Mucosa of descending colon (tissue), 3 donors: ENCODE measurements at places on chromosomes 16 and 17. TPM values are rescaled to one million over a fixed set of nuclear protein-coding genes. Genes with fewer than 3 reads are reported as not detected.

- peak; percentile 26 for DNase-seq
Observed at GRCh38 chr17:219696-220095, 38.2 kb upstream of the DOC2B start.

Gene ABCC12
- total RNA-seq: not detected

DNA sequence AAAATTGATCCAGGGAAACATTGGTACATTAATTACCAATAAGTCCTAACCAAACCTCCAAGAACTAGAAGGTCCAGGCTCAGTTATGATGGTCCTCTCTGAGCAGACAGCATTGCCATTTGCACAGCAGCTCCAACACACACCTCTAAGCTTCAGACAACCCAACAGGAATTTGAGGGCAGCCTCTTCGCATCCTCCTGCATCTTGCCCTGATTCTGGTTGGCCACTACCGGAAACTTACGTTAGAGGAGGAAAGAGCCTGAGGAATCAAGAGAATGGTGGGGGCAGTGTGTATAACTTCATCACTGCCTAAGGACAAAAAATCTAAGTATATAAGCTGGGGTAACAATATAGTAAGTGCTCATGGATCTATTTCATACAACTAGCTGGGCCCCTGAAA lies 15.7 kb downstream of the FAM117A start:
- DNase-seq: no peak

DNA sequence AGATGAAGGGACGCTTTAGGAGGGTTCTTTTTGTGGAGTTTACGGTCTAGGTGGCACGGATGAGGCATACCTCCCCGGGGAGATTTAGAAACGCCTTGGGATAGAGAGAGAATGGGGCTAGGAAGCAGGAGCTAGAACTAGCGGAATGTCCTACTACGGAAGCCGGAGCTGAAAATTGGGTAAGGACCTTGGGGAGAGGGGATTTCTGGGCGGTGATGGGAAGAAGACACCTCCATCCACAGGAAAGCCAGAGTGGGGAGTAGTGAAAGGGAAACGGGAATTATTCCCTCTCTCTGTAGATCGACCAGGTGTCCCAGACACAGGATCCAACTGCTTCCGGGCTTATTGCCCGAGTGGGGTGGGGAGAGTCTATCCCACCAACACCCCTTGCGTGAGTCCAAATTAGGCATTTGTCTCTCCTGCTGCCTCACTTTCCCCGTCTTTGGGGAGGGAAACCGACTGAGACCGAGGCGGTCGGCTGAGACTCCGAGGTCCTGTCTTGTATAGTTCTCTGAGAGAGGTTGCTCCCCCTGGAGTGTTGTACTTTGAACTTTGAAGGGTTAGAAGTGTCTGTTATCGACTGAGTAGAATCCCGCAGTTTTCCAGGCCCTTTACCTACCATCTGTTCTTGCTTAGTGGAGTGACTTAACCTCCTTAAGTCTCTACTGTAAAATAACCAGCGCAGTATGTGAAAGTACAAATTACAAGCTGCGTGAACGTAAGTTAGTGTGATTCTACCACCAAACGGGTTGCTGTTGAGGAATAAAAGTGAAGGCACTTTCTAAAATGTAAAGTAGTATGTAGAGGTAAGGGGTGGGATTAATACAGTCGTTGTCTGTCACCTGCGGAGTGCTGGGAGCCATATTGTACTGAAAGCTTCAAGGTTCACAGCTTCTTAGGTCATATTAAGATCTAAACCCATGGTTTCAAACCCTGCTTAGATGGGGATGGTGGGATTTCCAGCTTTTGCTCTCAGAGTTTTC lies 1.0 kb downstream of the RSPRY1 start:
- peak; percentile 52 for DNase-seq

- DNase-seq: no peak
Observed at GRCh38 chr16:2022723-2023091, 3.1 kb downstream of the NPW start.

Gene RND2
- total RNA-seq: 0.51 TPM

Gene CLEC18B
- 5.5 TPM for total RNA-seq

Gene HOXB5
- 29.3 TPM for total RNA-seq

Gene CLEC18A
- total RNA-seq: 2.9 TPM

Gene NAGS
- total RNA-seq: 21.4 TPM

- no peak for DNase-seq
Observed at GRCh38 chr16:11004351-11004750, 60.0 kb downstream of the CLEC16A start.

Gene RHBDL1
- 3.0 TPM for total RNA-seq

DNA sequence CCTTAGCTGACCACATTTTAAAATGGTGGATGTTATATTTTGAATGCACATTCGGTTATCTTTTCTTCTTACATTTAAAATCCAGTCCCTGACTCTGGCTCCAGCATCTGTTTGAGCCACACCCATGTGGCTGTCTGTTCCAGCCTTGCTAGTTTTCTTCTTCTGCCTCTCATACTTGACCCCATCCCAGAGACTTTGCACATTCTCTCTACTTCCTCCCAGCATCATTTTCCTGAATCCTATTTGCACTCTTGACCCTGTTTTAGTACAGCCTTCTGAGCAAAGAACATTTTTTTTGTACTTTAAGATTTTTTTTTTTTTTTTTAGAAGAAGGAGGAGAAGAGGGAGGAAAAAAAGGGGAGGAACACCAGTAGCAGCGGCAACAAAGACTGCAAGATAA lies 23.3 kb upstream of the MAF start:
- DNase-seq: no peak

Gene CD300H
- not detected for total RNA-seq

GRCh38 chr16:72122916-72123315 lies 29.3 kb downstream of the DHX38 start:
- DNase-seq: no peak

DNA sequence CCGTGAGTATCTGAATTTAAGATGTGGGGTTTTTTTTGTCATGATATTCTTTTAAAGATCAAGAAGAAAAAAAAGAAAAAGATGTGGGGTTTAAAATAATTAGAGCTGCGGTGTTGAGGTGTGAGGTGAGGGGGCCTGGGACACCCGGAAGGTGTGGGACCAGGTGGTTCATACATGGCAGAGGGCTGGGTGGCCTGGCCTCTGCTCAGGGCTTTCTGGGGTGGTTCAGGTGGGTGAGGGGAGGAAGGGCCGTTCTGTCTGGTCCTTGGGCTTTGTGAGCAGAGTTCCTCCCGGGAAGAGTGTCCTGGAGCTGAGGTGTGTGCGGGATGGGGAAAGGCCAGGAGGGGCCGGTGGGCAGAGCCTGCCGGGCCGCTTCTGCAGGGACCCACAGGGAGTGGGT lies 5.0 kb downstream of the PRSS27 start:
- DNase-seq: no peak

Gene TBC1D3B
- 12.9 TPM for total RNA-seq

Gene CYB561
- total RNA-seq: 54.9 TPM

Gene CCR7
- 0.87 TPM for total RNA-seq

- no peak for DNase-seq
Observed at GRCh38 chr16:25587783-25588182, 104.0 kb upstream of the HS3ST4 start.

- no peak for DNase-seq
Observed at GRCh38 chr16:68921637-68922036, 78.3 kb downstream of the TANGO6 start.

- DNase-seq: peak; percentile 69
Observed at GRCh38 chr16:86519649-86520316, 9.5 kb downstream of the FOXF1 start.

DNA sequence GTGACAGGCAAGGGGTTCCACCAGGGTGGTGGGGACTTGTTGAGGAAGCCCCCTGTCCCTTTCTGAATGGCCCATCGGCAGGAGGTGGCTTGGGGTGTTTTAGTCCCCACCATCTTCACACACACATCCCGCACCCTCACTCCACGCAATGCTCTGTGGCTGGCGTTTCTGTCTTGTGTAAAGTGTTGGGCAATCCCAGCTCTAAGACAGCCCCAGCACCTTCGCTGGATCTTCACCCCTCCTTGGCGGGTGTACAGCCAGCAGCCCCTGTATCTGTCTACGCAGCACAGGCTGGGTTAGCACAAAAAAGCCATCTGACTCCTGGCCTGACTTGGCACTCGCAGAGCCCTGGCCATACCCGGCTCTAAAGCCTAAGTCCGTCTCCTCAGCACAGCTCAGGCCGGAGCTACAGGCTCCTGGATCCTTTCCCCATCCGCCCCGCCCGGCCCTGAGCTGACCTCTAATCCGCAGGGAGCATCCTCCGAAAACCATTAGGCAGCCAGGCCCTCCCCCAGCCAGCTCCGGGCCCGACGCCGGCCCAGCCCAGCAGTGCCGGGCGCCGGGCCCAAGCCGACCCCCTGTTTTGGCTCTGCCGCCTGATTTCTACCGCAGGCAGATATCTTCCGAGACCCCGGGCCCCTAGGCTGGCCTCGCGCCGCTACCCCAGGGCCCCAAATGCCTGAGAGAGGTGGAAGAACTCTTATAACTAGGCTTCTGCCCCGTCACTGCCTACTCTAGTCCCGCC lies 42.4 kb upstream of the TAC4 start:
- DNase-seq: no peak

- DNase-seq: no peak
Observed at GRCh38 chr17:27985736-27986399, 56.6 kb upstream of the NLK start.

Gene CCDC154
- total RNA-seq: 0.43 TPM

Gene SCARF1
- 14.8 TPM for total RNA-seq

Gene TP53TG3F
- total RNA-seq: not detected

DNA sequence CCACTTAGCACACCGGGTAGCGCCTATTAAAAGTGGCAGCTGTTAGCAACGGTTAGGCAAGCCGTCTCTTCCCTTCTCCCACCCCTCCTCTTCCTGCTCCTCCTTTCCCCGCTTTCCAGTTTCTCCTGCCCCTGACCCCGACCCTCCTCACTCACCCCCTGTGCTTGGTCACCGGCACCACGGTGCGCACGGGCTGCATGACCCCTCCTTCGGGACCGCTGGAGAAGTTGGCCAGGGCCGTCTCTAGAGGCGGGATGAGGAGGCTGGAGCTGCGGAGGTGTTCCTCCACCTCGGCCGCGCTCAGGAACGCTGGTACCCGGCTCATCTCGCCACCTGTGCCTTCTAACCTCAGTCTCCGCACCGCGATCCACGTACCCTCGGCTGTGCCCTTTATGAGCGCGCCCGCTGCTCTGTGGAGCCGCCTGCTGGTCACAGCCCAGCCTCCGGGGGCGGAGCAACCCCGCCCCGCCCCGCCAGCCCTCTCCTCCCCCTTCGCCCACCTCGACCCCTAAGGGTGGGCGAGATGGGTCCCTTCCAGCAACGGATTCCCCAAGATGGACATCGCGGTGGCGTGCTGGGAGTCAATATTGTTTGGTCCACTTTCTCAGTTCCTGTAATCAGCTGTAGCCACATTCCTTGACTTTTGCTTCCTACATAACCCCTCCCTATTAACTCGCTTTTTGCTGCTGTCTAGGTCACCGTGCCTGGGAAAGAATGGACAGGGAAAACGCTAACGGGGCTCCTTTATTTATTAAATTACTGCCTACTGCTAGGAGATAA lies at the start of gene CRYM:
TSS of gene CRYM (minus strand) at position 364 of the 780 bp plus-strand sequence. CDS start at position 325, 39 bp downstream.
- DNase-seq: peak; percentile 87

Gene DRC3
- 1.4 TPM for total RNA-seq

Gene AARS1
- 30.1 TPM for total RNA-seq

GRCh38 chr17:2926019-2926650 lies 129.9 kb downstream of the RAP1GAP2 start:
- DNase-seq: no peak

DNA sequence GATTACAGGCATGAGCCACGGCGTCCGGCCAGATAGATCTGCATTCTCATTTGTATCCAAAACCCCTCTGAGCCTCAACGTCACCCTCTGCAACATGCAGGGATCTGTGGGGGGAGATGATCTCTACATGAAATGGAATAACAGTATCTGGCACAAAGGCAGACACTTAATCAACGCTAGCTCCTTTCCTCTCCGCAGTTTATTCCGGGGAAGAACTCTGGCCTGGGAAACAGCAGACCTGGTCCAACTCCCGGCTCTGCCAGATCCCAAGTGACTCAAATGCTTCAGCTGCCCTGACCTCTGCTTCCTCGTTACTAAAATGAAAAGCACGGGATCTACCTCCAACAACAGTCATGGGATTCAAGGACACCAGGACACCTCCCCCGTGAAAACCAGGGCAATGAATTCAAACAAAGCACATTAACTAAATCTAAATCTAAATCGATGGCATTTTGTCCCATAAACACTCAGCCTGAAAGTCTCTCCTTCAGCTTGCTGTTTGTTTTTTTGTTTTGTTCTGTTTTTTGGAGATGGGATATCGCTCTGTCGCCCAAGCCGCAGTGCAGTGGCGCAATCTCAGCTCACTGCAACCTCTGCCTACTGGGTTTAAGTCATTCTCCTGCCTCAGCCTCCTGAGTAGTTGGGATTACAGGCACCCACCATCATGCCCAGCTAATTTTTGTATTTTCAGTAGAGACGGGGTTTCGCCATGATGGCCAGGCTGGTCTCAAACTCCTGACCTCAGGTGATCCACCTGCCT lies 78.2 kb downstream of the NXN start:
- DNase-seq: peak; percentile 39

DNA sequence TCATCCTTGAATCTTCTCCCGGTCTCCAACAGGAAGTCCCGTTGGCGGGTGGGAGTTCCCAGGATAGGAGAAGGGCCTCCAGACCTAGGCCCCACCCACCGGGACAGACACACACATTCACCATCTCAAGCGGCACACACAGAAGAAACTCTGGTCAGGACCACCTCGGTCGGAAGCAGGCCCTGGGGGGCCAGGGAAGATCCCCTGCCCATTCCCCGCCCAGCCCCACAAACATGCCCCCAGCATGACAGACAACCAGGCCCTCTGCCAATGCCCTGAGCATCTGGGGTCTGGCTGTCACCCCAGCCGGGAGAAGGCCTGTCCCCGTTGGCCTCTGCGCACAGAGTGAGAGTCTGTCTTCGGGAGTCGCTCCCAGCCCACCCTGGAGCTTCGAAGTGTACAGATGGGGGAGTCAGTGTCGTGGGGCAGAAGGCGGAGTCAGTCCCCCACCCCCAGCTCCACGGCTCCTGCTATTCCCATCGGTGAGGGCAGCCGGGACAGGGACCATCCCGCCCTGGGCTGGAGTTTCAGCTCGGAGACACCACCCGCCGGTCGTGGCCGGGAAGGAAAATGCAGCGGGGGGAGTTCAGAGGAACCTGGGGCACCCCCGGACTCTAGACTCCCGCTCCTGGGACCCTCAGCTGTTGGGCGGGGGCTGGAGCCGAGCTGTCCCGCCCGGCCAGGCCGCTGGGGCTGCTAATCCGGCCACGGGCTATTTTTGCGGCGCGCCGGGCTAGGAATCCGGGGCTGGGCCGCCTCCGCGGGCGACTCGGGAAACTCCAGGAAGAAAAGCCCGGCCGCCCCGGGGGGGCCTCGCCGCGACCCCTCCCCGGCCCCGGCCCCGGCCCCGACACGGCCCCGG lies 660 bp downstream of the RHBDF1 start:
- DNase-seq: peak; percentile 83

Gene SCIMP
- total RNA-seq: 2.8 TPM

Gene SMIM22
- total RNA-seq: 208 TPM

Gene ZACN
- not detected for total RNA-seq
